ENCODE measurements at places on chromosomes 7 and 10. TPM values are rescaled to one million over a fixed set of nuclear protein-coding genes. Genes with fewer than 3 reads are reported as not detected.

- no peak for DNase-seq
- H3K4me3 ChIP-seq: no peak overlapping the region
- H3K27me3 ChIP-seq: no peaks in the 10 kb centered on the region
- H3K4me1 ChIP-seq: peaks cover 3% of the 10 kb centered on the region
- H3K27ac ChIP-seq: no peak overlapping the region
Measured at GRCh38 chr7:116342125-116342524, 131.8 kb downstream of the TES start.

- no peaks in the 10 kb centered on the region for H3K27me3 ChIP-seq
- H3K36me3 ChIP-seq: no peaks in the 10 kb centered on the region
- DNase-seq: no peak
- no peak overlapping the region for H3K27ac ChIP-seq
- no peak overlapping the region for H3K4me3 ChIP-seq
Measured at GRCh38 chr10:100528123-100528886, 1.4 kb downstream of the NDUFB8 start.

GRCh38 chr10:28180654-28181053 lies 122.2 kb downstream of the MPP7 start:
- DNase-seq: no peak
- no peaks in the 10 kb centered on the region for H3K27me3 ChIP-seq
- H3K4me3 ChIP-seq: no peak overlapping the region
- H3K27ac ChIP-seq: no peak overlapping the region
- peaks cover 11% of the 10 kb centered on the region for H3K4me1 ChIP-seq
- H3K36me3 ChIP-seq: no peaks in the 10 kb centered on the region

GRCh38 chr7:2829040-2829439 lies 15.1 kb downstream of the GNA12 start:
- no peaks in the 10 kb centered on the region for H3K27me3 ChIP-seq
- no peaks in the 10 kb centered on the region for H3K36me3 ChIP-seq
- H3K4me3 ChIP-seq: no peak overlapping the region
- no peak overlapping the region for H3K27ac ChIP-seq
- H3K4me1 ChIP-seq: no peaks in the 10 kb centered on the region
- DNase-seq: no peak

DNA sequence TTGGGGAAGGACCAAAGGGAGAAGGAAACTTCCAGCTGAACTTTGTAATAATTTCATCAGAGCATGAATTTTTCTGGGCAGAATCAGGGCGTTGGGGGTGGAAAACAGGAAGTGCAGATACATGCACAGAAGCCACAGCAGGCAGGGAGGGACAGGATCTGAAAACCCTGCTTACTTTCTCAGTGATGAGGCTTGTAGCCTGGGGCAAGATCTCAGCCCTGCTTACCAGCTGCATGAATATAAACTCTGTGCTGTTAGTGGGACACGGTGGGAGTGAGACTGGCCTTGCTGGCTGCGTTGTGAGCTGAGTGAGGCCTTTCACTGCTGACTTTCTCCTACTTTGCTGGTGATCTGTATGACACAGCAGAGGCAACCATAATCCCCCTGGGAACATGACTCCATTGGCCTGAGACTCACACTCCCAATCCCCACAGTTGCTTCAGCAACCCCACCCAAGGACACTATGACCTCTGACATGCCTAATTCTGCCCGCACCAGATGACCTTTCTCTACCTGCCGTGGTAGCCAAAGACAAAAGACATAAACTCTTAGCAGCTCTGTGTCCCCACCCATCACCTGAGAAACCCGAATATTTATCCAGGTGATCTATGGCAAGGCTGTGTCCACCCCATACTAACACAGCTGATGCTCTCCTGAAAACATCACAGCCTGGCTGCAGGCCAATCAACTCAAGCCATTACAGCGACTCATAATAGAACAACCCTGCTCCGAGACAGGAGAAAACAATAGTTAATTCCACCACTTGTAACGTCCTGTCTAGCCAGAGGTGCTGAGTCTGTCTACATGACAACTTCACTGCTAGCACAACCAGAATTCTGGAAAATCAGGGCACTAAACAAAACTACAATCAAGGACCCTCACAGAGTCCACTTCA lies 190.7 kb upstream of the CHRM2 start:
- no peak overlapping the region for H3K4me3 ChIP-seq
- no peak for DNase-seq
- no peaks in the 10 kb centered on the region for H3K36me3 ChIP-seq
- no peaks in the 10 kb centered on the region for H3K27me3 ChIP-seq

- no peak overlapping the region for H3K27ac ChIP-seq
- no peak for DNase-seq
- H3K4me3 ChIP-seq: no peak overlapping the region
- no peaks in the 10 kb centered on the region for H3K36me3 ChIP-seq
- no peaks in the 10 kb centered on the region for H3K4me1 ChIP-seq
Measured at GRCh38 chr7:38679419-38679818, 48.2 kb upstream of the AMPH start.

DNA sequence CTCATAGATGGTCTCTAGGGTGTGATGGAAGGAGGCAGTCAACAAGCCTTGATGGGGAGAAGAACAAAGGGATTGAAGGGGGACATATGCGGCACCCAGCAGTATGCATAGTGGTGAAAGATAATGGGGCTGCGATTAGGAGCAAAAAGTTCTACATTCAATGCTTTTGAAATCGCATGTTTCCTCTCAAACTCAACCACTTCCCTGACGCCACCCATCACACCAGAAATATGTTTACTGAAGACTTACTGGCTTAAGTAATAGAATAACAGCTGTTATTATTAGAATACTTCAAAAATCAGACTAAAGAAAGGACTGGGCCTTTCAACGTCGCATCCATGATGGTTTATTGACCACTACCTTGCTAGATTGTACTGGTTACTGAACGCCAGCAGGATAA lies 31.5 kb downstream of the MKRN1 start:
- no peak for DNase-seq
- no peak overlapping the region for H3K27ac ChIP-seq
- H3K36me3 ChIP-seq: no peaks in the 10 kb centered on the region
- no peak overlapping the region for H3K4me3 ChIP-seq
- H3K27me3 ChIP-seq: no peaks in the 10 kb centered on the region

DNA sequence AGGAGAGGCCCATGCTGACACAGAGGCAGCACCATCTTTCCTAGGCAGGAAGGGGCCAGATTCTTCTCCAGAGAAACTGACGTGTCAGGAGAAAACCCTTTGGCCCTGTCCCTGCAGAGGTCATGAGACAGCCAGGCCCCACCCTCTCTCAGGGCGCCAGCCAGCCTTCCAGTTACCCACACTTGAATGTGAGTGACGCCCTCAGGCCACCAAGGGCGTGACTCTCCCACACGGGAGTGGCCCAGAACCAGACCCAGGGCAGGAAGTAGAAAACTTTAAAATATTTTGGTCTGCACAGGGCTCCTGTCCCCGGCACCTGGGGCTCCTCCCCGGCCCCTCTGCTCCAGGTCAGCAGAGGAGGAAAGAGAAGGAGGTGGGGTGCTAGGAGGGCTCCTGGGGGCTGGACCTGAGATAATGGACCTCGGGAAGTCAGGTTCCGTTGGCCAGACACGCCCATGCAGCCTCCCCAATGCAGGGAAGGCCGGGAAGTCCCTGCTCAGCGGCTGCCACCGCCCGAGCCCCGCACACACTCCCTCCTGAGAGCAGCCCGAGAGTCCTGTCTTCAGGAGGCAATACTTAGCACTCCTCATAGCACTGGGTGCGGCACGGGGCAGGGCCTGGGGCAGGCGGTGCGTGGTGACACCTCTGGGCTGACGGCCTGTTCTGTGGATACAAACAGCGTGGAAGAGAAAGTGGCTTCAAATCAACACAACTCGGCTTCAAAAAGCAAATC lies 67.0 kb upstream of the CFAP46 start:
- H3K4me3 ChIP-seq: no peak overlapping the region
- no peaks in the 10 kb centered on the region for H3K27me3 ChIP-seq
- no peaks in the 10 kb centered on the region for H3K4me1 ChIP-seq
- H3K27ac ChIP-seq: no peak overlapping the region
- H3K36me3 ChIP-seq: no peaks in the 10 kb centered on the region
- peak; percentile 47 for DNase-seq

DNA sequence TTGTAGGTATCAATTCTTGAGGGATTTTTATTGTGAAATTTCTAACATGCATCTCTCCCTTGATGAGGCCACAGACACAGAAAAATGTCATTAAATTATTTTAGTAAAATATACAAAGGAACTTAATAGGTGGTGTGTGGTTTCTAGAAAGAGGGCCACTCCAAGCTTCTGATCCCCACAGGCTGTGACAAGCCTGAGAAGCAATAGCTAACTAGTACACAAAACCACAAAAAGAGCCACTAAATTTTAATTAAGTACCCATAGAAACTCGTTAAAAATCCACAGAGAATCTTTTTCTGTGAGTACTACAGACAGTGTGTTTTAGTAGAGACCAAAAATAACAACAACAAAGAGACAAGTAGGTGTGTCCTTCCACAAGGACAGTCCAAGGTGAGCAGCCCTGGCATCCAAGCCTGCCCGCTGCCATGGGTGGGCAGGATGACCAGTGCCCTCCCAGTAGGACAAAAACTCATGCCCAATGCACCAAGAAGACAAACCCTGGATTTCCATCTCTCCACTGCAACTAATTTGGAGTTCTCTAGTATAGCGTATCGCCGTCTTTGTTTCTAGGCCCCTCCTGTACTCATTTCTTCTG lies 81.0 kb downstream of the RNF216 start:
- H3K27me3 ChIP-seq: no peaks in the 10 kb centered on the region
- peaks cover 80% of the 10 kb centered on the region for H3K4me1 ChIP-seq
- H3K36me3 ChIP-seq: no peaks in the 10 kb centered on the region
- no peak overlapping the region for H3K4me3 ChIP-seq
- H3K27ac ChIP-seq: no peak overlapping the region

CPXM2 gene
- 2.3 TPM for total RNA-seq

IKZF5 gene
- 15.1 TPM for total RNA-seq
